ENCODE measurements at places on chromosomes 6 and 20. TPM values are rescaled to one million over a fixed set of nuclear protein-coding genes. Genes with fewer than 3 reads are reported as not detected.

C6orf132 gene
- polyA plus RNA-seq, result not detected

SLC17A2 gene
- polyA plus RNA-seq, result not detected

- DNase-seq, result no peak
These were observed 95.7 kb downstream of the PAX1 start for GRCh38 chr20:21801193-21801592.

GRCh38 chr6:13500264-13500663 lies 12.9 kb upstream of the GFOD1 start:
- DNase-seq, result no peak

DNA sequence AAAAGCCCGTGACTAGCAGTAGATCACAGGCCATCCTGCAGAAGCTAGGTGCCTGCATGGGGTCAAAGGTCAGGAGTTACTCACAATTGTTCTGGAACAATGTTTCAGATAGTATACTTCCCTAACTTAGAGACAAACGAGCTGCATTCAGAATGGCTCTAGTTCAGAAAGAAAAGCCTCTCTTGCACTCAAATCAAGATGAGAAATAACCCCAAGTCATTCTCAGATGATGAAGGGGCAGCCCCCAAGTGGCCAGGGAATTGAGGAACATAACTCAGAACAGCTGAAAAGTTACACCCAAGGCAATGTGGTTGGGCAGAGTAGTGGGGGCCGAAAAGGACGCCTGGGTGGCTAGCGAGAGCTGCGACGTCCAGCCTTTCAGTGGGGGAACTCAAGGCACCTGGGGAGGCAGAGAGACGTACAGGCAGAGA lies 27.8 kb downstream of the FYN start:
- DNase-seq, result no peak
